Stimulated activated CD8-positive, alpha-beta memory T cell treated with anti-CD3 and anti-CD28 coated beads, Interleukin-7, amount 100 ng/mL, for 1 hour (primary cell): ENCODE measurements at places on chromosomes 7 and 10.

GRCh38 chr10:64196638-64197315, 675.6 kb downstream of the REEP3 start:
- no peak for DNase-seq

GRCh38 chr10:131210181-131210580, 101.3 kb downstream of the TCERG1L start:
- no peak for DNase-seq

GRCh38 chr10:22002591-22003176, 846 bp downstream of the DNAJC1 start:
- no peak for DNase-seq

- DNase-seq = no peak
Observed at GRCh38 chr7:82729172-82730030, 285.8 kb upstream of the CACNA2D1 start.

DNA sequence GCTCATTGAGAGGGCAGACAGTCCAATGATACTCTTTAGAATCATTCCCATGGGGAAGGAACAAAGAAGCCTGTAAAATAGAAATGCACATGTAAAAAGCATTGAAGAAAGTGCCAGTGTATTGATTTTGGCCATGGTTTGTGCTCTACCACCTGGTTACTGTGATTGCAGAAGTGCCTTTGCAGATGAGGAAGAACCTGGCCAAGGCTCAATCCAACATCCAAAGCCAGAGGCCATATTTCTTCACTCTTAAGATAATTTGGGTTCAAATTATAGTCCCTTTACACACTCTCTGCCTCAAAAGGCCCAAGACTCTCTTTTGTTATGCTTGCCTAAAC, 122.1 kb downstream of the EGFR start:
- no peak for DNase-seq

DNA sequence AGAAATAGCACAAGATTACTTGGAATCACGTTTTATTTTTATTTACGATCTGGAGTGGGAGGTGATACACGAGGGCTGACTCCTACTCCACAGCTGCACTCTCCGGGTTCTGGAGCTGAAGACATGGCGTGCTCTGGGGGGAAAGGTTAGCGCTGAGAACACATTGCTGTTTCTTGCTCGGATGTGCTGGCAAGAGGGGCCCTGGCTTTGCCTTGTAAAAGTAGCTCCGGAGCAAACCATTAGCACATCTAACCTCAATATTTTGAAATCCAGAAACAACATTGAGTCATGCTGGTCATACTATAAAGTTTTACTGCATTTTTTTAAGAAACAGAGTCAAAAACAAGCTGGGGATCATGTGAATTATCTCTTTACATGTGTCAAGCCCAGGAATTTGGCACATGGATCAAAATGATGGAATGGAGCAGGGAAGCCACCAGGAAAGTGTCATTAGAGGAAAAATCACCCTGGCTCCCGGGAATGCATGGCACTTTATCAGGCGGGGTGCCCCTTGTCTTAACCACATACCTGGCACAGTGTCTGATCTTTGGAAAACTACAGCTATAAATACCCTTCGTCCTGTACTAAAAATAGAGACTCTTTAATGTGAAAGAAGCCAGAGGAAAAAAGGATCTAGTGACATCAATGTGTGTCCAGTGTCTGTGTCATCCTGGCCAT, 31.6 kb upstream of the LYZL1 start:
- no peak for DNase-seq

GRCh38 chr10:74047871-74048270, 50.0 kb downstream of the VCL start:
- DNase-seq = no peak

DNA sequence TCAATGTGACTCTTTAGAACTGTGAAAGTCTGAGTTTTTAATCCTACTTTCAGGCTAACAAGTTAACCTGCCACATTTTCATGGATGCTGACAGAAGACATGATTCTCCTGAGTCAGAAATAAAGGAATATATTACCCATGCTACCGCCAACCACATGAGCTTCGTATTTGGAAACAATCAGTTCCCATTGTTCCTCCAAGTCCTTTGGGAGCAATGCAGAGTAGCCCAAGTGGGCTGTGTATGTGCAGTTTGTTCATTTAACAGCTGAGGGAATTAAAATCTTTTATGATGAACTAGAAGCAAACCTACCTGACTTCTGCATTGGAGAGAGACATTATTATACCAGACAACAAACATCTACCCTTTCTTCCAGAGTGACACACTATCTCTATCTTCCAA, 169.3 kb upstream of the BET1 start:
- no peak for DNase-seq

DNA sequence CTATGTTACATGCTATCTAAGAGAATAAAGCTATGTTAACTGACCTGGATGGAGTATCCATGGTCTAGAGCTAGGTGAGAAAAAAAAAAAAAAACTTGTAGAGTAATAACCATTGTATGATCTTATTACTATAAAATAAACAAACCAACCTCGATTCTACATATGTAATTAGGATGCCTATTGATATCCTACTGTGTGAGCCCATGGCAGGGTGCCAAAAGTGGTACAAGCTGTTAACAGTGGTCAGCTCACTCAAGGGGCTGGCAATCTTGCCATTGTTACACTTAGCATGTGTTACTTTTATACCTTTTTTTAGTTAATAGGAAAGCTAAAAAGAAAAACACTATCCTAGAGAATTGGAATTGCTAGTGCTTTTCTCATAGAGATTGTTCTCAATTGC, 13.5 kb upstream of the IL6 start:
- DNase-seq = no peak

DNA sequence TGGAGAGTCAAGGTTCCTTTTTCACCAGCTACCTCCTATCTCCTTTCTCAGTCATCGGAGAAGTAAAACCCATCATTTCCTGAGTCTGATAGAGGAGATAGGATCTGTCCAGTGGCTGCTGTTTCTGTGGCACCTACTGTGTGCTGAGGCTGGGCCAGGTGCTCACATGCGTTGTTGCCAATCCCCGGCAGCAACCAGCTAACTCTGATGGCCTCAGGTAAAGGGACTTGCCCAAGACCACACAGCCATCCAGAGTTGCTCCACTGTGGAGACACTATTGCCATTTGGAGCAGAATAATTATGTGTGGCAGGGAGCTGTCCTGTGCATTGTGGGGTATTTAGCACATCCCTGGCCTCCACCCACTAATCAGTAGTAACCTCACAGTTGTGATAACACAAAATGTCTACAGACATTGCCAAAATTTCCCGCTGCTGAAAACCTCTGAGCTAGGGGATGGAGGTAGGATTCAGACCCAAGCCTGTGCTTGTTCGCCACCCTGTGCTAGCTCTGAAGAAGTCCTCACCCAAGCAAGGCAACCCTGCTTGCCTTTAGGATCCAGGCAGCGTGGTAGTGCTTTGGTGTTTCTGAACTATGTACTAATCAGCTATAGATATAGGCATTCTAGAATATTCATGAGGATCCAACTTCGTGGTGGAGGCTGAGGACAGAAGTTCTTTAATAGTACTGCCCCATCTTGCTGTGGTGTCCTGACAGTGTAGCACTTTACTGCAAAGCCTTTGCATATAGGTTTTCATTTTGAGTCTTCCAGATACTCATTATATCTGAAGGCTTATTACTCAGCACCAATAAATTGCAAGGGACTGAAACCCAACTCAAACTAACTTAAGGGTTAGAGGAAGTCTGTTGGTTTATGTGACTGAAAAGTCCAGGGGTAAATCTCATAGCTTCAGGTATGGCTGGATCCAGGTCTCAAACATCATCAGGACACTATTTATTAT, 164.6 kb downstream of the GRK5 start:
- DNase-seq = no peak

DNA sequence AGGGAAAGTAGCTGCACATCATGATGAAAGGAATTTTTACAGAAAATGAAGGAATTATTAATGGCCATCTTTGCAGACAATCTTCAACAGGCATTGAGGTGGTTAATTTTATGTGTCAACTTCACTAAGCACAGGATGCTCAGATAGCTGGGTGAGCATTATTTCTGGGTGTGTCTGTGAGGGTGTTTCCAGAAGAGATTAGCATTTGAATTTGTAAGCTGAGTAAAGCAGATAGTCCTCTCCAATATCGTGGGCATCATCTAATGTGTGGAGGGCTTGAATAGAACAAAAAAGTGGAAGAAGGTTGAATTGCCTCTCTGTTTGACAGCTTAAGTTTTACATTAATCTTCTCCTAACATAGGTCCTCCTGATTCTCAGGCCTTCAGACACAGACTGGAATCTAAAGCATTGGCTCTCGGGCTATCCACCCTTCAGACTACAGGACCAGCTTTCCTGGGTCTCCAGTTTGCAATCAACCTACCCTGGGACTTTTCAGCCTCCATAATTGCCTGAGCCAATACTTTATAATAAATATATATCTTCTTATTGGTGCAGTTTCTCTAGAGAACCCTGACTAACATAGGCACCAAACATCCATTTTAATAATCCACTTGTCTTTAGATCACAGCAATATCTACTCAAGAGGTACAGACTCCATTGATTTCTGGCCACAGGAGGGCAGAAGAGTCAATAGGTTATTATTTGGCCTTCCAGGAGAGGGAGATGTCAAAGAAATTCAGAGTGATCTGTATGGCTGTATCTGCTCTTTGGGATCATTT, 10.5 kb upstream of the CRPPA start:
- DNase-seq = no peak
